Lower leg skin (tissue), 4 donors: ENCODE measurements at places on chromosomes 16 and 17.

- no peak for DNase-seq
Observed at GRCh38 chr16:87921236-87921773, 15.0 kb downstream of the CA5A start.

DNA sequence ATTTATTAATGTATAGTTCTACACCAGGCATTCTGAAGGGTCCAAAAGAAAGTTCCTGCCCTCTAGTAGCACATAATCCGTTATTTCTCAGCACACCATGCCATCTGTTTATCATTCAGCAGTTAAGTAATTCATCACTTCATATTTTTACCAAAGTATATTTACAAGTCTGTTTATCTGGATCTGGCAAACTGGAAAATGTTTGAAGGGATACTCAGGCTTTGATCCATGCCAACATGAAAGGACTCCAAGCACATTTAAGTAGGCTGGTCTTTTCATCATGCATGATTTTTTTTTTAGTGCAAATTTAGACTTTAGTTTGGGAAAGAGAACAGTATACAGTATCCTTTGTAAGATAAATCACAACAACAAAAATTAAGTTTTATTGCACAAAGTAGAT lies 4.1 kb upstream of the VPS4A start:
- no peak for DNase-seq

DNA sequence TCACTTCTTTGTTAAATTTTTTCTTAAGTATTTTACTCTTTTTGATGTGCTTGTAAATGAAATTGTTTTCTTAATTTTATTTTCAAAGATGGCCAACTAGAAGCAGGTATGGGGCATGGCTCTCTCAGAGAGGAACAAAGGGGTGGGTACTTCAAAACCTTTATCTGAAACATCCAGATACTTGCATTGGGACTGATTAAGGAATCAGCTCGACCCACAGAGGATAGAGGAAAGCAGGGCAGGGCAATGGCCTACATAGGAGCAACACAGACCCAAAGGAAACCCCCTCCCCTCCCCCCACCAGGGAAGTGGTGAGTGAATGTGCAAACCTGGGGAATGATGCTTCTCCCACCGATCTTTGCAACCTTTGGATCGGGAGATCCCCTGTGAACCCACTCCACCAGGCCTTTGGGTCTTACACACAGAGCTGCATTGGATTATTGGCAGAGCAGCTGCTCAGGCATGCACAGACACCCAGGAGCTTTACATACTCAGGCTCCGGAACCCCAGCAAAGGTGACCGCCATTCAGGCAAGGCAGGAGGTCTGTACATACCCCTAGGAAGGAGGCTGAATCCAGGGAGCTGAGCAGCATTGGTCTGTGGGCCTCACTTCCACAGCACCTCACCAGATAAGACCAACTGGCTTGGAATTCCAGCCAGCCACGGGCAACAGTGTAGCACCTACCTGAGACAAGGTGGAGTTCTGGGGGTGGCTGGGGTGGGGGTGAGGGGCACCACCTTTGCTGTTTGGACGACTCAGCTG lies 3.0 kb upstream of the CCR7 start:
- DNase-seq, result peak; percentile 74

DNA sequence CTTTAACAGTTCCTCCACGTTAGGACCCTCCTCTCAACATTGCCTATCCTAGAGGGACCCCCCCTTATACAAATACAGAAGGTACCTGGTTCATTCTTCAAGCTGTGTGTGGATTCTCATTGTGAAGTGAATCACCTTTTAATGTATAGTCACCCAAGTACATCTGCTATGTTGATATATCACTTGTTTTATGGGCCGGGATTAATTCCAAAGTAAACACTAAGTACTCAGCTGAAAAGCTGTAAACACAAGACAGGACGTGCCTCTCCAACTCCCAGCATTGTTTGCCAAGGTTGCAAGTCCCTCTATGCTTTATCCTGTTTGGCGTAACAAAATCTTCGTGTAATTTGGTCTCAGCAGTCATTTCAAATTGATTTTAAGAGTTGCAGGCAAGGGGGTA lies 123.6 kb downstream of the RBFOX1 start:
- DNase-seq, result no peak

DNA sequence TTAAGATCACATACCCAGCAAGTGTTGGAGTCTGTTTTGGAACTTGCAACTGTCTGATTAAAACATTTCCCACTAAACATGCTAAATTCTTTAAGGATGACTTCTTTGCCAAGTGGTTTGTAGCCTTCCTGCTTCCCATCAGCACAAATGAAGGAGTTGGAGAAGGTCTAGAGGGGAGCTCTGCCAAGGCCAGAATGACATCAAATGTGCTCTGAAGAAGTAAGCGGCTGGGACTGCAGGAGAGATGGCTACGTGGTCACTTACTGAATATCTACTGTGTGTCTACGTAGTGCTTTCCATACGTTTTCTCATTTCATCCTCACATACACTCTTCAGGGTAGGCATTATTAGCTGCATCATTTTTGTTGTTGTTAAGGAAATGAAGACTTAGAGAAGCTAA lies 135.7 kb upstream of the NLRP1 start:
- no peak for DNase-seq

DNA sequence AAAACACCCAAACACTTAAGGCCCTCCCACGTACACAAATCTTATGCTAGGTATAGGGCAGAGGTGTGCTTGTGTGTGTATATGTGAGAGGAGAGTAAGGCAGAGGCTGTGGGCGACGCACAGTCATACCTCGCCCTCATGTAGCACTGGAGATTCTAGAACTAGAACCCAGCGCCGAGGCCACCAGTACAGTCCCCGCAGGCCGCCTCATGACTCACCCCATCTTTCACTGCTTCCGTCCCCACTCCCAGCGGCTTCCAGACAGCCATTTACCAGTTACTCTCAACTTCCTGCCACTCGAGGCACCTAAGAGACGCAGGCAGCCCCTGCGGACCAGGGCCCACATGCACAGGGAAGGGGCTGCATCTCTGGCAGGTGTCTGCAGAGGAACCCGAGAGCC lies 23.2 kb upstream of the CYTH1 start:
- DNase-seq, result no peak

DNA sequence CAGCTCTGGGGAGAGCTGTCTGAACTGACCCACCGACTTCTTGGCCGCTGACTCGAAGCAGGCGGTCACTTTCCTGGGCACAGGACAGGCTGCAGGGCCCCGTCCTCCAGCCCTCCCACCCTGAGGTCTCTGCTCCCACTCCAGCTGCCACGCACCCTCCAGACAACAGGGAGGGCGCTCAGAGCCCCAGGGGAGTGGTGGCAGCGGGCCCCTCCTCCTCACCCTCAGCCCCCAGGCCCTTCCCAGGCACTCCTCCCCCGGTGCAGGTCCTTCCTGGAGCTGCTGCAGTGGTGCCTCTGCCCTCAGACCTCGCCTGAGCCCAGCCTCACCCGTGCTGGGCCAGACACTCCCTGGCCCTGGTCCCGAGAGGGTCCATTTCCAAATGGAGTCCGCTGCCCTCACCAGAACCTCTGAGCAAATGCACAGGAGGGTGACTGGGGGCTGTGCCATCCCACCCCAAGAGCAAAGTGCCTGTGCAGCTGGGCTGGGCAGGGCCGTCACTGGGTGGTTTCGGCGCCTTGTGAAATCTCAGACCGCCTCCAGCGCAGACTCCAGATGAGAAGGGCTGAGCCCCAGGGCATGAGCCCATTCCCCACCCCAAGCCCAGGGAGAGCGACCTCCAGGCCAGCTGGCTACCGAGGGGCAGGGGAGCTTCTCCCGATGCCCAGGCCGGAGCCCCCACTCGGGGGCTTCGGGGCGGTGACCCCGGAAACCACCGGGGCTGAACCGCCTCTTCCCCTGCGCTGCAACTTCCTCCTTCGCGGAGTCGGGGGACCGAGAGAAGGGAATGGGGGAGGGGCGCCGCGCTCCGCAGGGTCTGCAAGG lies 717 bp downstream of the CYBA start:
- no peak for DNase-seq

GRCh38 chr16:4599545-4599944 lies 15.1 kb downstream of the UBALD1 start:
- no peak for DNase-seq
